ENCODE measurements at places on chromosomes 7 and 10.

- DNase-seq = no peak
Observed at GRCh38 chr7:123433665-123434064, 100.7 kb downstream of the IQUB start.

- no peak for DNase-seq
Observed at GRCh38 chr10:21399392-21400035, 126.0 kb downstream of the SKIDA1 start.

DNA sequence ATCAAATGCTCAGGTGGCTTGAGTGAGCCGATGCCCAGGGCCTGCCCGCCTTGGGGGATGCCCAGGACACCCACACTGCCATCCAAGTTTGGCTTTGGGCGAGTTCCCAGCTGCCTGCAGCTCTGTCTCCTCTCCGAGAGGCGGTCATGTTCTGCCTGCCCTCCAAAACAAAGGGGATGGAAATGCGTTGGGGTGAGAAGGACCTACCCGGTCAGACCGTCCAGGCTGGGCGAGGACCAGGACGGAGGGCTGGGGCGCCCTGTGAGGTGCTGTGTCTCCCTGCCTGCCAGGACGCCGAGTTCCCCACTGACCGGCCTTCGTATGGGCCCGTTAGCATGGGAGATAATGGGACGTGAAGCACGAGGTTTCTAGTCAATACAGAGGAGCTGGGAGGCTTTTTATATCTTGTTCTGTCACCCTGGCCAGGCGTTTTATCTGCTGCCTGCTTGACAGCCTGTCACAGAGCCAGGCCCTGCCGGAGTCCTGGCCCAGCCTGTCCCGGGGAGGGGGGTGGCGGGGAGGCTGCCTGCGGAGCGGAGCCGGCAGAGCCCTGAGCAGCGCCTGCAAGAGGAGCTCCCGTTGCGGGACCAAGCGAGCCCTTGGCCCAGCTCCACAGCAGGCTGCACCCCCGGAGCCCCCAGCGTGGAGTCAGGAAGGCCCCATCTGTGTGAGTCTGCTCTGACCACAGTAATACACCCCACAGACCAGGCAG lies 22.0 kb upstream of the ELFN1 start:
- no peak for DNase-seq

DNA sequence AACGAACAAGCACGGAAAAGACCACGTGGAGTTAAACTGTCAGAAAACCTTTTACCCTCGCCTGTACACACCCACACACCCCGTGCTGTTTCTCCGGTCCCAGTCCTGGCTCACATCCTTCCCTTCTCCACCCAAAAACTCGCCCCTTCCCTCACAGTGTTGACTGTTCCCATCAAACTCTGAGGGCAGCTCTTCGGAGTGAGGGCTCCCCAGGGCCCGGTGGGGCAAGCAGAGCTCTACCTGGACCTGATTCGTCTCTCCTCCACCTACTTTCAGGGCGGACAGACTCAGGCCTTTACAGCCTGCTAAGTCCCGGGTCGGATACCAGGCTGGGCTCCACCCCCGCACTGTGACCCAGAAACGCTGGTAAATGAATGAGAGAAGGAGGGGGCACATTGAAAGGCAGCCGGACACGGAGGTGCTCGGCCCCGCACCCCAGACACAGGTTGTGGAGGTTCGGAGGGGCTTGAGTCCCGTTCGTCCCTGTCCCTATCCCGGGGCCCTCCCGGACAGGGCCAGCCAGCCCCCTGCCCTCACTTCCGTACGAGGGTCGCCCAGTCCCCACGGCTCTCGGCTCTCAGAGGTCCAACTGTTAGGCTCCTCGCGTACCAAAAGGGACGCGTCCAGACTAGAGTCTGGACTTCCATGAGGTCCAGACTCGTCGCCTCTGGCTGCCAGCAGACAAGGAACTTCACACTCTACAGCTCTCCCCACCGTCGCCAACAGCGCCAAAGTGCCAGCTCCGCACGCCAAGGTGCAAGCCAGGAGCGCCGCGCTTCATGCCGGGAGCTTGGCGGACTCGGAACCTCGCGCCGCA lies 31.7 kb upstream of the ASL start:
- peak; percentile 68 for DNase-seq

- no peak for DNase-seq
Observed at GRCh38 chr10:132232023-132232951, 45.5 kb downstream of the DPYSL4 start.

- no peak for DNase-seq
Observed at GRCh38 chr10:29732918-29733317, 98.1 kb upstream of the SVIL start.

GRCh38 chr7:157831143-157831905 lies 494.5 kb downstream of the DNAJB6 start:
- no peak for DNase-seq

GRCh38 chr7:44045226-44046014 lies 918 bp downstream of the DBNL start:
- no peak for DNase-seq

- DNase-seq = no peak
Observed at GRCh38 chr7:144386741-144387140, 16.8 kb downstream of the NOBOX start.

GRCh38 chr7:55588379-55588699 lies 16.0 kb upstream of the VOPP1 start:
- no peak for DNase-seq

- no peak for DNase-seq
Observed at GRCh38 chr7:155316427-155317113, 18.9 kb downstream of the INSIG1 start.

DNA sequence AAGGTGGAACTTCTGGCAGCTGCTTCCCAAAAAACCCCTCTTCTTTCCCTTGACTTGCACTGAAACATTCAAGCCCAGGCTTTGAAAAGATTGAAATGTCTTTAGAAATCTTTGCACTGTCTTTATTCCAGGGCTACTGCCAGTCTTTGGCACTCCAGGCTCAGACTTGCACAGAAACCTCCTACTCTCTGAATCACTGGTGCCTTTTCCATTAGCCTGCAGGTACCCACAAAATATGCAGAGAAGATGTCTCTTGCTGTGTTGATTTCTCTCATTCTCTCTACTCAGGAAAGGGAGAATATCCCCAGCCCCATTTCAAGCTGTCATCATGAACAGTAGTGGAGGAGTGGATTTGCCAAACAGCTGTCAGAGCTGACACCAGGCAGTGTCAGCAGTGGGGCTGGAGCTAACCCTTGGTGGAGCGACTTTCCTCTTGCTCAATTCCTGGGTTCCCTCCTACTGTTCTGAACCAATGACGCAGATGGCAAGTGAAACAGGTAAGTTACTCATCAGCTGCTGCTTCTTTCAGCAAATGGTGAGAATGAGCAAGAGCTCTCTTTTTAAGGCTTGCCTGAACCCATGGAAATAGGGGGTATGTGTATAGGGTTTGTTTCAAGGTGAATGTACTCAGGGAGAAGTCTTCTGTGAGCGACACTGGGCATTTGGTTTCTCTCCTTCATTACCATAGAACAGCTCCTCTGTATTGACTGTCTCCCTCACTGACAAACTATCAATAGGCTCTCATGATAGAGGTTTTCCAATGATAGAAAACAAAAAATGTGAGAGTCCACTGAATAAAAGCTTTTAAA lies 362.4 kb downstream of the ADRA2A start:
- no peak for DNase-seq

DNA sequence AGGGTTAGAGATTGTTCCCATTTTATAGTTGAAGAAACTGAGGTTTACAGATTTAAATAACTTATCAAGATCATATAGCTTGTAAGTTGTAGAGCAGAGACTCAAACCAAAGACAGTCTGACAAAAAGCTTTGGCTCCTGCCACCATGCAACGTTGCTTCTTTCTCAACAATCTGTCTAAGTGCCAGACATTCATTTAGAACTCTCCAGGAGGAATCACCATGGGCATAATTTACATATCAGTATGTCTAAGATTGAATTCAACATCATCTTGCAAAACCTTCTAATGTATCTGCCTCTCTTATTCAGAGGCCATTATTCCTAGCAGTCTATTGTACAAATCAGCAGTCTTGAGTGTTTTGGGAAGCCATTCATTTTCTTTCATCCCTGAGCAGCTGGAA lies 163.5 kb upstream of the PLXDC2 start:
- no peak for DNase-seq

DNA sequence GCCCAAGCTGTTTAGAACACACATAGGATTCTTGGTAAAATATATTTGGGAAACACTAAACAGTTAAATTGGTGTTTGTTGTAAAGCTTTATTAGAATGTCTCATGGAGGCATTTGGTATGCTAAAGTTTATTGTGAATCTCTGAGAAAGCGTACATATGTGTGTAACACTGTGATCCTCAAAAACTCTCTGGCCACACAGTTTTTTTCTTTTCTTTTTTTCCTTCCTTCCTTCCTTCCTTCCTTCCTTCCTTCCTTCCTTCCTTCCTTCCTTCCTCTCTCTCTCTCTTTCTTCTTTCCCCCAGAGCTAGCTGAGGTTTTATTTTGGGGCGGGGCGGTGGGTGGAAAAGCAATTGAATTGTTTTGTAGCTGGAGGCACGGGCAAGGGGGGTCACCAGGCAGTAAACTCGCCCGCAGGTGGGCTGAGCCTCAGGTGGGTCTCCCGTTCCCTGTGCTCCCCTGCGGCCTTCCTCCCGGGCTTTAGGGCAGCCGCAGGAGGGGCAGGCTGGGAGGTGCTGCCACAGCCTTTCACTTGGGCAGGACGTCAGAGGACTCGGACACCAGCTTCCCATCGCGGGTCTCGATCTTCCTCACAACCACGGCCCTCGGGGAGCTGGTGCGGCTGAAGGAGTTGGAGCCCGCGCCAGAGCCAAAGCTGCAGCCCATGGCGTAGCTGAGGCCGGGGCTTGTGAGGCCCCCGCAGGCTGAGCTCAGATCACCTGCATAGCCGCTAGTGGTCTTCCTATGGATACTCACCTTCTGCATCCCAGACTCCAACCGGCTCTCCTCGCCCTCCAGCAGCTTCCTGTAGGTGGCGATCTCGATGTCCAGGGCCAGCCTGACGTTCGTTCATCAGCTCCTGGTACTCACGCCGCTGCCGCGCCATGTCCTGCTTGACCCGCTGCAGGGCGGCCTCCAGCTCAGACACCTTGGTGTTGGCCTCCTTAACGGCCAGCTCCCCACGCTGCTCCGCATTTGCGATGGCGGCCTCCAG lies 459.0 kb downstream of the GATA3 start:
- no peak for DNase-seq

- no peak for DNase-seq
Observed at GRCh38 chr7:1343551-1343950, 110.9 kb downstream of the UNCX start.

GRCh38 chr10:125213541-125214282 lies 53.3 kb upstream of the CTBP2 start:
- no peak for DNase-seq

DNA sequence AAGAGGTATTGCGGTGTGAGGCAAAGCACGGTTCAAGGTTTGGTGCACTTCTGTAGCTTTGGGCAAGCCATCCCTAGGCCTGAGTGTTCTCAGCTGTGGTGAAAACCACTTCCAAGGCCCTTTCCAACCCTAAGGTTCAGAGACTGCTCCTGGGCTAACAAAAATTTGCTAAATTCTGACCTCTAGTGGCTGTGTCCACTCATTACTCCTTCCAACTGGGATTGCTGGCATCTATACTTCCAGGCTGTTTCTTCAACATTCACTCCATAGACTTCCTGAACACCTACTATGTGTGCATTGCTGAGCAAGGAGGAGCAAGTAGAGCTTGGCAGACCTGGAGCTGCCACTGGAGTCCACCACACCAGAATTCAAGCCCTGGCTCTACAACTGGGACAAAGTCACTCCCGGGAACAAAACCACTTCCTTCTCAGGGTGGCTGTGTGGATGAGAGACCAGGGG lies 29.3 kb upstream of the SH3PXD2A start:
- DNase-seq = peak; percentile 35

DNA sequence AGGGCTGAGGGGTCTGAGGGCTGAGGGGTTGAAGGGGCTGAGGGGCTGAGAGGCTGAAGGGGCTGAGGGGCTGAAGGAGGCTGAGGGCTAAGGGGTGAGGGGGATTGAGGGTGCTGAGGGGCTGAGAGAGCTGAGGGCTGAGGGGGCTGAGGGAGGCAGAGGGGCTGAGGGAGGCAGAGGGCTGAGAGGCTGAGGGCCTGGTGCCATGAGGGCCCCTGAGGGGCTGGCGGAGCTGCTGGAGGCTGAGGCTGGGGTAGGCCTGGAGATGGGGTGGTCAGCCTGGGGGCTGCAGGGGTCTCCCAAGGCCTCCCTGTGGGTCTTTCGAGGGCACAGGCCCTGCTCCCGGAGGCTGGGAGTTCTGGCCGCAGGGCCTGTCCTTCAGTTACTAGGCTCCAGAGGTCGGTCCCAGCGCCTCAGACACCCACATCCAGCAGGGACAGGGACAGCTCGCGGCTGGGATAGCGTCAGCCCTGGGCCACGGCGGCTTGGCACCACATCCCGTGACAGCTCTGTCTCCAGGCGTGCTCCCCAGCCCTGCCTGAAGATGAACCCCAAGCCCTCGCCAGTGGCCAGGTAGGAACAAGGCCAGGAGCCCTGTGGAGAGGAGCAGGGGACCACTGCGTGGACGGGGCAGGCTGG lies 16.9 kb downstream of the MYO1G start:
- DNase-seq = no peak

DNA sequence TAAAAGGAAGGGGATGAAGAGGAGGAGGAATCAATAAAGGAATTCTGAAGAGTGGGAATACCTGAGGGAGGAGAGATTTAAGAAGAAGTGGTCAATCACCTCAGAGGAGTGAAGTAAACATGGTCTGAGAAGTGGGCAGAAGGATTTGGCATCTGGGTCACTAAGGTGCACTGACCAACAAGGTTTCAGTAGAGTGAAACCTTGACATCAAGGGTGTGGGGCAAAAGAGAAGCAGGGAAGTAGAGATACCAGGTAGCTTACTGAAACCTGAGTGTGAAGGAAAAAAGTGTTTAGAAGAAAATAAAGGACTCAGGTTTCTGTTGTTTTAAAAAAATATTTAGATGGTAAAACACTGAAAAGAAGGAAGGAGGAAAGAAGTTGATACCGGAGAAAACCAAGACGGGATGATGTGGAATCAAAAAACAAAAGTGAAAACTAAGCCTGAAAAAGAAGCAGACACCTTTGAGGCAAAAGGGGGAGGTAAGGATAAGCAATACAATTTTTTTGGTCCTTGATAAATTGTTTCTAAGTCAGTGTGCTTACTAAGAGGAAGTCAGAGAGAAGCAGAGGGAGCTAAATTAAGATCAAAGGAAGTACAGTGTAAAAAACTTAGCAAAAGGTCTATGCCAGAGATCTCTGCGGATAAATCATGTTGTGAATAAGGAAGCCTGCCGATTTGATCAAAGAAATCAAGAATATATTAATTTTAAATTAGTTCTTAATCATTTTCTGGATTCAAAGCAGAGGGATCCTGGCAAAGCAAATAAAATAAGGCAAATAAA lies 137.2 kb upstream of the GPR22 start:
- no peak for DNase-seq
